CD4-positive, alpha-beta memory T cell (primary cell): ENCODE measurements at places on chromosomes 3 and 15.

DNA sequence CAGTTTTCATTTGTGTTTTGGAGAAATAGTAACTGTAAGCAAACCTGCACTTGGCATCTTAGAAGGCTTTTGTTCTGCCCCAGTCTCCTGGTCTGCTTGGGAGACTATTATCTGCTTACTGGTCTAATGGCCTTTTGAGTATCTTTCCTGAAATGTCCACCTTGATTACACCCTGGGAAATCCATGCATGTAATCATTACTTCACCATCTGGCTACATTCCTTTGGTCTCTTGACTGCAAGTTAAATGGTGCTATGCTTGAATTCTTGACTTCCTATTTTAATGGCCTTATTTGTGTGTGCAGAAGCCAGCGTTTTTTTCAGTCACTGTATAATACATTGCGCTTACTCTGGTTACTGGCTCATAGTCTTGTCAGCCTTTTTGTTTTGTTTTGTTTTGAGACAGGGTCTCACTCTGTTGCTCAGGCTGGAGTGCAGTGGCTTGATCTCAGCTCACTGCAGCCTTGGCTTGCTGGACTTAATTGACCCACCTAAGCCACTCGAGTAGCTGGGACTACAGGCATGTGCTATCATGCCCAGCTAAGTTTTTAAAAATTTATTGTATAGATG, 30.0 kb downstream of the CHD2 start:
- no peak for DNase-seq

DNA sequence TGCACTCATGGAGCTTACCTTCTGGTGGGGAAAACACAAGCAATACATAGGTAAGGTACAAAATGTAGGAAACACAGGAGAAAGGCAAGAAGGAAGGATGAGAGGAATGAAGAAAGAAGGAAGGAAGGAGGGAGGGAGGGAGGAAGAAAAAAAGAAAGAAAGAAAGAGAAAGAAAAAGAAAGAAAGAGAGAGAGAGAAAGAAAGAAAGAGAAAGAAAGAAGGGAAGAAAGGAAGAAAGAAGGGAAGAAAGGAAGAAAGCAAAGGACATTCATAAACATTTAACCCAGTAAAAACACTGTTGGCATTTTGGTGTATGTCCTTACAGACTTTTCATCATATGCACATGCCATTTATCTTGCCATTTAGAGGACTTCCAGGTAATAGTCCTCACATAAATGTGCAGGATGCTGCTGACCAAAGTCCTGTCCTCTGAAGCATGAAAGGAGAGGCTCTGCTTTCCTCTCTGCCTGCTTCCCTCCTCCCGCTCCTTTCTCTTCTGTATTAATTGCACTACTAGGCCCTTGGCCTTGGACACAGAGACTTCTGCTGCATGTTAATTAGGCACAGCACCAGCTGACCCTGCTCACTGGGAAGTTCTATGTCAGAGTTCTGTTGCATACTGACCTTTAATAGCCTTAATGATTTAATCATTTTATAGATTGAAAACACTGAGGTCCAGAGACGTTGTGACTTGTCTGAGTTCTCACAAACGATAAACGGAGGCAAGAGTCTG, 29.7 kb upstream of the NDUFB4 start:
- DNase-seq = no peak

GRCh38 chr3:157255797-157256196, 95.8 kb upstream of the CCNL1 start:
- no peak for DNase-seq

DNA sequence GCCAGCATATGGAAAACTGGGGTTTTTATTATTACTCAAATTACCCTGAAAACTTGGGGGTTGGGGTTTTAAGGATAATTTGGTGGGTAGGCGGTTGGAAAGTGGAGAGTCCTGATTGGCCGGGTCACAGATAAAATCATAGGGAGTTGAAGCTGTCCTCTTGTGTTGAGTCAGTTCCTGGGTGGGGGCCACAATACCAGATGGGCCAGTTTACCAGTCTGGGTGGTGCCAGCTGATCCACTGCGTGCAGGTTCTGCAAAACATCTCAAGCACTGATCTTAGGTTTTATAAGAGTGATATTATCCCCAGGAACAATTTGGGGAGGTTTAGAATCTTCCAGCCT, 4.9 kb upstream of the ZNF662 start:
- no peak for DNase-seq

DNA sequence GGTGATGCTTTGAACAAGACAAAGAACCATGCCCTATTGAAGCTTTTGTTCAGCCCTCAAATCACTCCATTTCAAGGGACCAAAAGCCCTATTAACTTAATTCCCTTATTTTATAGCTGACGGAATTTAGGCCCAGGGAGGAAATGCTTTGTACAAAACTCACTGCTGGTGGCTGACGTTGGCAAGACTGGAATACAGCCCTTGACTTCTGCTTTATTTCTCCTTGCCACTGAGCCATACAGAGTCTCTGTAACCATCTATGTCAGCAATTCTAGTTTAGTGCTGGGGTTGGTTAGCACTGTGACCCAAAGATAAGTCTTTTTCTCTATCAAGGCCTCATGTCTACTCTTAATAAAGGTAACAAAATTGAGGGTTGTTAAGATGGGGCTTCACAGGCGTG, 316.1 kb upstream of the TPRG1 start:
- no peak for DNase-seq

DNA sequence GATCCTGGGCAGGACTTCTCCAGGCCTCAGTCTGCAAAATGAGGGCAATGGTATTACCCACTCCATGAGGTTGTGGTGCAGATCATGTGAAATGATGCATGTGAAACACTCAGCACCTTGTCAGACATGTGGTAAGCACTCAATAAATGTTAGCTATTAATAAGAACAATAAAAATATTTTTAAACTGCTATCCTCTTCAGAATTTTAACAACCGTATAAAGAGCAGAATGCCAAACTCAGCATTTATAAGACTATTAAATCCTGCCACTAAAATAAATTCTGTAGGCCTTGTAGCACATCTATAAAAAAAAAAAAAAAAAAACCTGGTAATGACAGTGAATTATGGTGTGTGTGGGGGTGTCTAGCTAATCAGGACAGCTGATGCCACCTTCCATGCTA, 213.9 kb upstream of the UMPS start:
- DNase-seq = no peak

DNA sequence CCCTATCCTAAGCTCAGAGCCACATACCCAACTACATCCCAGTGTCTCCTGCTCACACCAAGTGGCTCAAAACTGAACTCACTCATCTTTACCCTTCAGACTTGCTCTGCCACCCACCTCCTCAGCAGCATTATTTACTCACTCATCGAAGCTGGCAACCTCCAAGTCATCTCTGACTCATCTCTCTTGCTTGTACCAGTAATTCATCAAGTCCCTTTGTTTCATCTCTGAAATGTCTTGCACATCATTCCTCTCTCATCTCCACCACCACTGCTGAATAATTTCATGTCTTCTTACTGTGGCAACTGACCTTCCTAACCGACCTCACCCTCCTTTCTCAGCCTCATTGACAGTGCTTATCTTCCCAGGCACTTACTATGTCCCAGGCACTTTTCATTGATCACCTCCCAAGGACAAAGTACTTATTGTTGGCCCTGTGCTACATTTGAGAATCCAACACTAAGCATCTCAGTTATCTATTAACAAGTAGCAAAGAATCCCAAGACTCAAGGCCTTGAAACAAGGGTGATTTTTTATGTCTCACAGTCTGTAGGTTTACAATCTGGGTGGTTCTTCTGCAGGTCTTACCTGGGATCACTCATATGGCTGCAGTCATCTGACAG, 82.0 kb downstream of the MRPL46 start:
- no peak for DNase-seq

- no peak for DNase-seq
These were observed 113.8 kb upstream of the RAD18 start for GRCh38 chr3:9077029-9077428.

DNA sequence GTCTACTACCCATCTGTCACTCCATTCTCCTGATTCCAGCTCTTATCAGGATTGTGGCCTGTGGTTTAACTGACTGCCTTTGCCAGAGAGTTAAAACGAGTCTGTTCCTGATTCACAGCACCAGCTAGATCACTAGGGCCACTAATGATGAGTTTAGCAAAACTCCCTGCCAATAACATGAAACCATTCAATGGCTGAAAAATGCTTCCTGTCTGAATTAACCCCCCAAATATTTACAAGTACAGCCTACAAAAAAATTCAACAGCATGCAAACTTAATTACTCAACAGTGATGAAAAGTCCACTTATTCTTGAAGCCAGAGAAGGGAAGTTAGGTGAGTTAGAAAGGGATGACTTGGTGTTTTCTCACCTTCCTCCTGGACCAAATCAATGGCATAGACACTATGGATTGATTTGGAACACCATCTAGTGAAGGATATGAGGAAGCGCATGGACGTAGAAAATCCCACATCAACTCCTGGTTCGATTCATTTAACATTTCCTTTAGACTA, 141.4 kb downstream of the TGFBR2 start:
- no peak for DNase-seq

DNA sequence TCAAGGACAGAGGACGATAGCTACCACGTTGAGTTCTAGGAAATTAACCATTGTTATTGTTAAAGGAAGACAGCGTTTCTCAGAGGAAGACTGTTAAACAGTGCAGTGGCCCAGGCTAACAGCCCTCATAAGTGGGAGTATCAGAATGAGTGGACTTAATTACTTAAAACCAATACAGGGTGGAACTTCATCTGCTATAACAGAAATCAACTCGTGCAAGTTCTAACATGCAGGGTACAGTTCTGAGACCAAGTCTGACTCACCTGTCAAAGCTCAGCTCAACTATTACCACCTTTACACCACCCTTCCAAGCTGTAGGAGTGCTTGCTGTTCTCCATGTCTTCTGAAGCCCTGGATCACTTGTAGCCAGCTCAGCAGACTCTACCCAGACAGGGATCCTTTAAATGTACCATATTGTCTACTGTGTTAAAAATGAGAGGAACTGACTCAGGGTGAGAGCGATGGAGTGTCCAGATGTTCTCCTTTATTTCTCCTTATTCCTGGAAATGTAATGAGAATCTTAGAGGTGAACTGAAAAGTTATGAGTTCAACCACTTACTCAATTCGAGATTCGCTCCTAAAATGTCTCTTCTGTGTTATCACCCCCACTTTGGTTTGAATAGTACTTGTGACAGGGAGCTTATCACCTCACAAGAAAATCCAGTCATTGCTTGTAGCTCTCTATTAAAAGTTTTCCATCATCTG, 26.5 kb downstream of the CD86 start:
- no peak for DNase-seq

DNA sequence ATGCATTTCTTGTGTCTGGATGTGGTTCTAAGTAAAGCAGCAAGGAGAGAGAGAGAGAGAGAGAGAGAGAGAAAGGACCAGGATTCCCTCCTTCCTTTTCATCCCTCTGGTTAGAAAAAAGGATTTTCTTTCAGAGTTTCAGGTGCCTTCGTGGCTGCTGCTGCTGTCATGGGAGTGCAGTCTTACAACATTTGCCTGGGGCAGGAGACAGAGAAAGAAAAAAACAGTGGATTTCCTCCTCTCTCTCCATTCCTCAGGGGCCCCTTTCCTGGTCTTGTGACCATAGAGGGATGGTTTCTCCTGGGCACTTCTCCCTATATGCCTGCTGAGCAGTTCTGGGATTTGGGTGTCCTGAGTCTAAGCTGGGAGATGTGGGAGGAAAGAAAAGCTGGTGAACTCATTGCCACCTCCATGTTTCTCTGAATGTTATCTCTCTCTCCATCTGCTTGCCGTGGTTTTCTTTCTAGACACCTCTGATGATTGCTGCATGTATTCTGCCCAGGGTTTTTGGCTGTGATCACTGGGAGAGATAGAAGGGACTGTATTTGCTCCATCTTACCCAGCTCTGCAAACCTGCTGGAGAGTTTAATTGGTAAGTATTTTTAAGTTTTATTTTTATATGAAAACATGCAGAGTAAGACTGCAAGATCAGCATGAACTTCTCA, 142.4 kb upstream of the RGMA start:
- no peak for DNase-seq

DNA sequence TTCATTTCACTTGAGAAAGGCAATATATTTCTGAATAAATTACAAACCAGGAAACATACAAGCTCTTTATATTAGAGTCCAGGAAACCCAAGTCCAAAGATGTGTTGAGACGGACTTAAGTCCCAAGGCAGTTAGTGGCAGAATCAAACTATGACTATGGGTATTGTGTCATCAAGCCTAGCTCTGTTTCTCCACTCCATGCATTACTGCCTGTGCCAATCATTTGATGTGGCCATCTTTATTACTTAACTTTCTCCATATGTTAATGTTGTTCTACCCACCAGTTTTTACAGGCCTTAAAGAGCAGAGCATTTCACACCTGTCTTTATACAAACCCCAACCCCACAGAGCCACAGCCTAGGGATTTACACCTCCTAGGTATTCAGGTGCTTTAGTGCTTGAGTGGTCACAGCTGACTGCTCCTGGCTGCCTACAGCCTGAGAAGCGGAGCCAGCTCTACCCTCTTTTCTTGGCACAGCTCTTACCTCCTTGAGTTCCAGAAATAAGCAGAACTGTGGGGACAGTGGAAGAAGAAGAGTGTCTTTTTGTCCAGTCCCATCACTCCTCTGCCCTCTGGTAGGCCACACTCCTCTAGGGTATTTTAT, 92.1 kb downstream of the DTWD1 start:
- DNase-seq = no peak

DNA sequence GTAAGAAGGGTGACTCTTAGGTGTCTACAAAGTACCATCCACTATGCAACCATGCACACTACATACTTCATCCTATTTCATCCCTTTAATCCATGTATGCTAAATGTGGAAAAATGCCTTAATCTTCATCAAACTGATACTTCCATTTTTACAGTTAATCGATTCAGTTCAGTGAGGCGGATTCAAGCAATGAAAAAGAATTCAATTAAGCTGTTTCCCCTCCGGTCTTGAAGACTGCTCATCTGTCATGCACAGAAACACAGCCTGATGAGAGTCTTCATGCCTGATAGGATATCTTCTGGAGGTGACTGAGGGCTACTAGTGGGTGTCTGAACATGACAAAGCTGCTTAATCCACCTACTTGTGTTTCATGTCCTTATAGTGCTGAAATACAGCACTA, 270.6 kb upstream of the ALCAM start:
- no peak for DNase-seq

DNA sequence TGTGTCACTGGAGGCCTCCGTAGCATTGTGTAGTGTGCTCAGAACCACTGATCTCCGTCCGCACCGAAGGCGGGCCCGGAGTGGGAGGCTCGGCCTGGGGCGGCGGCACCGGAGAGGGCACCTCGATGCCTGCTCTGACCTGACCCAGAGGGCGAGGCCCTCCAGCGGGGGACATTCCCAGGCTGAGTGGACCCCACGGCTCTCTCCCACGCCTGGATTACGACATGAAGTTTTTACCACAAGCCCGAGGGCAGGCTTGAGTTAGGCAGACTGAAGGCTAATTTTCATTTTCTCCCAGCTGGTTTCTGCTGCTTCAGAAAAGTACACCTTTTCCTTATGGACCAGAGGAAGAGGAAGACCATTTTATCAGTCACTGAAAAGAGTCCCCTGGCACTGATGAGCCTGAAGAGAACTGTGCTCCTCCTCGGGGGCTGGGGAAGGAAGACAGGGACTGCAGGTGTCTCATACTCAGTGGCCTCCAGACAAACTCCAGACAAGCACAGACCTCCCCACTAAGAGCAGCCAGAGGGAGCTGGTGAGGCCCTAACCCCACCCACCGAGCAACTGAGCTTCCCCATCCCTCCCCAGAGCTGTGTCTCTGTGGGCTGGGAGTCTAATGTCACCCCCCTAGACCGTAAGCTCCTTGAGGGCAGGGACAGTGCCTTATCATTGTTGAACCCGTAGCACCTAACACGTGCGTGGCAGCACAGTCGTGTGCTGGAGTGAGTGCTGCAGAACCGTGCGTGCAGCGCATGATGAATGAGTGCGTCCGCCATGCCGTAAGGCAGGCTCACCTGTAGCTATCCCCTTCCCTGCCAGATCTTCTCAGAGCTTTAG, 74.5 kb upstream of the BLM start:
- no peak for DNase-seq

GRCh38 chr3:179348325-179349013, 960 bp downstream of the MFN1 start:
- DNase-seq = no peak
